ENCODE measurements at places on chromosomes 1 and 21. TPM values are rescaled to one million over a fixed set of nuclear protein-coding genes. Genes with fewer than 3 reads are reported as not detected.

GRCh38 chr1:226660410-226661182 is 78.5 kb downstream of the ITPKB start:
- peaks cover 10% of the 10 kb centered on the region for H3K27me3 ChIP-seq
- no peak for DNase-seq
- peaks cover 51% of the 10 kb centered on the region for H3K4me1 ChIP-seq
- peak overlapping the region; percentile 55 for H3K27ac ChIP-seq
- no peaks in the 10 kb centered on the region for H3K36me3 ChIP-seq
- H3K4me3 ChIP-seq = peak overlapping the region; percentile 25

GRCh38 chr1:166197141-166197540 is 30.3 kb upstream of the FAM78B start:
- no peak overlapping the region for H3K27ac ChIP-seq
- peaks cover 5% of the 10 kb centered on the region for H3K4me1 ChIP-seq
- H3K36me3 ChIP-seq = no peaks in the 10 kb centered on the region
- no peaks in the 10 kb centered on the region for H3K27me3 ChIP-seq
- H3K4me3 ChIP-seq = no peak overlapping the region

GRCh38 chr1:55062801-55063576 is 23.6 kb downstream of the PCSK9 start:
- H3K36me3 ChIP-seq = no peaks in the 10 kb centered on the region
- no peak overlapping the region for H3K27ac ChIP-seq
- H3K4me3 ChIP-seq = no peak overlapping the region
- peaks cover 13% of the 10 kb centered on the region for H3K27me3 ChIP-seq

REG4 gene
- not detected for total RNA-seq

RHOU gene
- total RNA-seq = 79.7 TPM

DNA sequence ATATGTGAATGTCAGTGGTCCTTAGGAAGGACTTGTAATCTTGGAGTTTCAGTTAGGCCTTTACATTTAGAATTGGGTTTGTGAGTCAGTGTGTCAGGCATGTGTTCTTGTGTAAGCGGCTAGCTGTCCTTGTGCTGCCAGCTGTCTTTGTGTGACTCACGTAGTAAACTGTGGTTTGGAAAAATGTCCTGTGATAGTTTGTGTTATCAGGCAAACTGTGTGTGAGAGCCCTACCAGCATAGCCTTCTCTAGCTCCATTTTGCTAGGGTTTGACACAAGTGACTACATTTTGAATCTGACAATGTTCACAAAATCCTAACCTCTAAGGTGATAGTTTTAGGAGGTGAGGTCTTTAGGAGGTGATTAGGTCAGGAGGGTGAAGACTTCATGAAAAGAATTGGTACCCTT is 6.9 kb upstream of the SLC35D1 start:
- no peak for DNase-seq
- no peak overlapping the region for H3K27ac ChIP-seq
- H3K4me1 ChIP-seq = no peaks in the 10 kb centered on the region
- no peak overlapping the region for H3K4me3 ChIP-seq
- H3K36me3 ChIP-seq = no peaks in the 10 kb centered on the region
- no peaks in the 10 kb centered on the region for H3K27me3 ChIP-seq

DNA sequence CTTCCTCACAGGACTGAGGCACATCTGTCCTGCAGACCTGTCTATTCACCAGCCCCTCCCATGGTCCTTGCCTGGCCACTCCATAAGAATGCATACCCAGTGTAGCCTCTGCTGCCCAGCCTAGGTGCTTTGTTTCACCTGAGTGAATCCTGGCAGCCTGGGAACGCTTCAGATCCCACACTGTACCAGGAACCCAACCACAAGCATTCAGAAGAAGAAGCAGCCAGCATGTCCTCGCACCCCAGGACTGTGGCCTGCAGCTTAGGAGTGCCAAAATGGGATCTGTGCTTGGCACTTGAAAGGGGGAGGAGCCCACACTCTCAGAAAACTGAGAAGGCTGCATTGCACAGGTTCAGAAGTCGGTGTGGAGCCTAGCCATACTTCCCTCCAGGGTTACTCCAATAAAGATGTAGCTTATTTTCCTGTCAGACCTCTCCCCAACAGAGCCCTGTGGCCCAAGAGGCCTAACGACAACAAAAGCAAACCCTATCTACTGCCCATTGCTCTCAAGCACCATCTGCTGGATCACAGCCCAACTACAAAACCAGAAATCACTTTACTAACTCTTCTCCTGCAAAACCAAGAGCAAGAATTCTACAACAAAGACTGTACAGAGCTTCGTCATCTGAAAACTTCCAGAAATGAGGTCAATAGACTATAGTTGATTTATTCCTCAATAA is 923.1 kb upstream of the NEGR1 start:
- no peaks in the 10 kb centered on the region for H3K27me3 ChIP-seq
- H3K36me3 ChIP-seq = no peaks in the 10 kb centered on the region
- H3K4me3 ChIP-seq = no peak overlapping the region
- H3K27ac ChIP-seq = no peak overlapping the region

DNA sequence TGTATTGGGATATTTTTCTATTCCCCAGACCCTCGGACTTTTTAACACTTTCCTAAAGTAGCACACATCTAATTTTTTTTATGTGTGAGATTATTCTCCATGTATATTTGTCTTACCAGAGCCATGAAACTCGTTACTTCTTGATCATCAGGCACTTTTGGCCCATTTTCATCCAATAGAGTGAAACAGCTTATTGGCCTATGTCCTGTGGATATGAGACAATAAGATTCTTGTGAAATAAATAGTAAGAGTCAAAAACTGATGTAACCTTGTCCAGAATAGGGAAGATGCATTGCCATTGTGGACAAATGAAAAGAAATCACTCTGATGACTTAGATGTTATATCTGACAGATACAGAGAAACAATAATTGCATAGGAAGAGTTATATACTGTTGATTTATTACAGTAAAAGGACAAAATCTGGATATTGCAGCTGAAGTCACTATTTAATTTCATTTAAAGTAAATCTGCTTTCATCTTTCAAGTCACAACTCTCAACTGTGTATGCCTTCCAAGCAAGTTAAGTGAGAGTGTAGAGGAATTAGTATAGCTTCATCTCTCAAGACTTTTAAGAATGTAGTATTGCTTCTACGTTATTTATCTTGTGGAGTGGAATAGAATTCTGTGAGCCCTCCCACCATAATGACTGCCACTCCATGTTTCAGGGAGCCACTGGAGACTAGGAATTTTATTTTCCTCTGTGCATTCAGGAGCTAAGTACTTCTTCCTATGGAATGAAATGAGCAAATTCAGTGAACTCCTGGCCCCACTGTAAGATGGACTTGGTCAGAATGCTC is 86.9 kb downstream of the ADAMTS1 start:
- H3K4me1 ChIP-seq = peaks cover 2% of the 10 kb centered on the region
- no peak overlapping the region for H3K4me3 ChIP-seq
- DNase-seq = no peak
- no peak overlapping the region for H3K27ac ChIP-seq
- no peaks in the 10 kb centered on the region for H3K36me3 ChIP-seq

DNA sequence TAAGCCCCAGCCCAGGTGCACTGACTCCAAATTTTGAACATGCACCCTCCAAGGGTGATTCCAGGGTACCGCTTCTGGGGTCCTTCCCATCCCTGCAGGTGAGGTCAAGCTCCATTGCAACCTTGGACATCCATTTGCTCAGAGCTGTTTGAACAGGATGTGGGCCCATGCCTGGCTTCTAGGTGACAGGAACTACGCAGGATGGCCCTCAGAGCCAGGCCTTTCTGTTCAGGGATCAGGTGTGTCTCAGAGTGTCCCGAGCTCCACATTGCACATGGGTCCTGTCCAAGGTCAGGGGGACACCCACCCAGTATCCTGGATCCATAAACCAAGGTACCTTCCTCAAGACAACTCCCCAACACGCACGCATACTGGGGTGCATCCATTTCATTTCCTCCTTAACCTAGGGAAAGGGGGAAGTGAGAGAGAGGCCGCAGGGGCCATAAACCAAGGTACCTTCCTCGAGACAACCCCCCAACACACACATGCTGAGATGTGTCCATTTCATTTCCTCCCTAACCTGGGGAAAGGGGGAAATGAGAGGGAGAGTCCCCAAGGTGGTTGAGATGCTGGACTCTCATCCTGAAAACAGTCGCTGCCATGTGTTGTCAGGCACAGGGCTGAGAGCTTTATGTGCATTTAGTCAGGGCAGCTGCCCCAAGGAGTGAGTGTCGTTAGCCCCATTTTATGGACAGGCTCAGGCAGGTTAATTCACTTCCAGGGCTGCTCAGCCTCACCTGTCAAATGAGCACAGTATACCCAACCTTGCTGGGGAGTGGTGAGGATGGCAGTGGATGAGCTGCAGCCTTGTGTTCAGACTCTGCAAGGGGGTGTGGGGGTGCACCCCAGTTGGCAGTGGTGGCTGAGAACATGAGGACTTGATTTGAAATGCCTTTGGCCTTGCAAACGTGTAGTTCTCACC is 2.1 kb downstream of the SLC66A1 start:
- no peak for DNase-seq
- H3K4me1 ChIP-seq = peaks cover 30% of the 10 kb centered on the region
- H3K27ac ChIP-seq = no peak overlapping the region

DNA sequence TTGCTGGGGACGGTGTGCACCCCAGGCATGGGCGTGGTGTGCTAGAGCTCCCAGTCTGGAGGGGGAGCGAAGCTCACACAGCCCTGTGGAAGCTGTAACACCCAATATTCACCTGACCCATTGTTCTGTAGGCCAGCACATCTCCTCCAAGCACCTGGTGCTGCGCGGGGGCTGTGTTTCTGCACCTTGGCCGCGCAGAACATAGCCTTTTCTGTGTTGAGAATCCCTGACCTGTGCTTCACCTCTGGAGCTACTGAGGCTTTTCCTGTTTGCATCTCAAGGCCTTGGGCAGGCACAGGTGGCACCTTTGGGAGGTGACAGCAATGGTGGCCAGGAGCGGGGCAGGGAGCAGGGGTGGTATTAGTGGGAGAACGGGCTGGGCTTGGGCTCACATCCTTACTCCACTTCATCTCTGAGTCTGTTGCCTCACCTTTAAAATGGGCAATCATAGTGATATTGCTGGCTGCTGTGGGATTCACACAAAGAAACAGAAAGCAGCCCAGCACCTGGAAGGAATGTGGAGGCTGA is 343.9 kb upstream of the AJAP1 start:
- no peak overlapping the region for H3K4me3 ChIP-seq
- no peak overlapping the region for H3K27ac ChIP-seq
- H3K36me3 ChIP-seq = peaks cover 12% of the 10 kb centered on the region

GRCh38 chr1:175268720-175269119 is 76.1 kb upstream of the KIAA0040 start:
- H3K36me3 ChIP-seq = no peaks in the 10 kb centered on the region
- H3K27ac ChIP-seq = no peak overlapping the region
- no peak for DNase-seq
- no peak overlapping the region for H3K4me3 ChIP-seq

NUF2 gene
- 5.8 TPM for total RNA-seq

GRCh38 chr1:42937141-42937696 is 21.4 kb downstream of the SLC2A1 start:
- peaks cover 7% of the 10 kb centered on the region for H3K27me3 ChIP-seq
- H3K36me3 ChIP-seq = peaks cover 3% of the 10 kb centered on the region
- DNase-seq = no peak
- no peak overlapping the region for H3K27ac ChIP-seq

DNA sequence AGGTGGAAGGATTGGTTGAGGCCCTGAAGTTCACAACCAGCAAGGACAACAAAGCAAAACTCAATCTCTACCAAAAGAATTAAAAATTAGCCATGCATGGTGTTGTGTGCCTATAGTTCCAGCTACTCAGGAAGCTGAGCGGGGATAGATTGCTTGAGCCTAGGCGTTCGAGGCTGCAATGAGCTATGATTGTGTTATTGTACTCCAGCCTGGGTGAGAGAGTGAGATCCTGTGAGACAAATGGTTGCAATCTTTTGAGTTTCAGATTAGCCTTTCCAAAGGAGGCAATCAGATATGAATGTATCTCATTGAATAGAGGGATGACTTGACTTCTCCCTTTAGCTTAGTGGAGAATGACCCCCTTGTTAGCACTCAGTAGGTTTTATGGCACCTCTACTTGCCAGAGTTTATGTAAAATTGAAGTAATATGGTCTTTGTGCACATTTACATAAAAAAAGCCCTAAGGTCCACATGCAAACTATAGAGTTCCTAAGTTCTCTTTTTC is 105.6 kb upstream of the OLFM3 start:
- H3K36me3 ChIP-seq = no peaks in the 10 kb centered on the region
- H3K27me3 ChIP-seq = no peaks in the 10 kb centered on the region
- H3K27ac ChIP-seq = no peak overlapping the region
- no peaks in the 10 kb centered on the region for H3K4me1 ChIP-seq

DNA sequence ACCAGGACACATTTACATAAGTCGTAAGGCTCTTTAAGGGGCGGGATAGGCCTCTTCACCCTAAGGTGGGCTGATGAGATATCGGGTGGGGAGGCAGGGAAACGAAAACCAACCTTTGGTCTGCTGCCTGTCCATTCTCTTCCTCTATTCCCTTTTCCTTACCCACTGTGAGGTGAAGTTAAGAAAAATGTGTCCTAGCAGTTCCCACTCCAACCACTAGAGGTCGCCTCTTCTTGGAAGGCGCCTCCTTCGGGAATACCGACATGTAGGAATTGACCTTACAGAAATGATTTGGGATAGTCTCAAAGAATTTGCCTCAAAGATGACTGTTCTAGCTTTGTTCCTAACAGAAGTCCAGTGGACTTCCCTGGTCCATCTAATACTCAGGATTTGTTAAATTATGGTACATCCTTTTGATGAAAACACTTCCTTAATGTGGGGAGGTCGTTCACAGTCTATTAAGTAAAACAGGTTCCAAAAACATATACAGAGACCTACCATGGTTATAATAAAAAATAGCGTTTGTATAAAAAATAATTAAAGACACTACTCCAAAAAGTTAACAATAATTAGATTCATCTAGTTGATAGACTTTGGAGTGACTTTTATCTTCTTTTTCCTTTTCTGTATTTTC is 14.1 kb downstream of the AZIN2 start:
- H3K4me1 ChIP-seq = no peaks in the 10 kb centered on the region
- DNase-seq = peak; percentile 71
- H3K27me3 ChIP-seq = no peaks in the 10 kb centered on the region
- no peak overlapping the region for H3K27ac ChIP-seq

DNA sequence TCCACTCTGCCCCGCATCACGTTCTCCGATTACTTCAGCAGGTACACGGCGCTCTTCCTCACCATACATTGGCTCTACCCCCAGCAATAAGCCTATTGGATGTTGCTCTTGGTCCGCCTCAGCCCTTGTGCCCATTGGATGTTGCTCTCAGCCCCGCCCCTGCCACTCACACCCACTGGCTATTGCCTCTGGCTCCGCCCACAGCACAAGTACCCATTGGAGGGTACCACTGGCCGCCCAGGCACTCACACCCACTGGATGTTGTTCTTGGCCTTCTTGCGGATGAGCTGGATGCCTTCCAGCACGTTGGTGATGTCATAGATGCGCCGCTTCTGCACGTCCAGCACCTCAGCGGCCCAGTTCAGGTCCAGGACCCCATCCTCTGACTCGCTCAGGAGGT is 9.4 kb downstream of the E2F2 start:
- DNase-seq = no peak
- no peaks in the 10 kb centered on the region for H3K36me3 ChIP-seq
- H3K4me1 ChIP-seq = peaks cover 11% of the 10 kb centered on the region
- H3K4me3 ChIP-seq = no peak overlapping the region
- peaks cover 11% of the 10 kb centered on the region for H3K27me3 ChIP-seq

Data from glutamatergic neuron (in vitro differentiated cells).